ENCODE measurements at places on chromosomes 1 and 21.
A peak's percentile ranks its signal among the peaks of the same experiment; 100 is the strongest.

- H3K27ac ChIP-seq, result peak overlapping the region; percentile 43
- H3K27me3 ChIP-seq, result peaks cover 38% of the 10 kb centered on the region
- peaks cover 44% of the 10 kb centered on the region for H3K4me1 ChIP-seq
- DNase-seq, result no peak
- H3K4me3 ChIP-seq, result peak overlapping the region; percentile 55
Observed at GRCh38 chr1:9425859-9426258, 113.4 kb upstream of the SLC25A33 start.

DNA sequence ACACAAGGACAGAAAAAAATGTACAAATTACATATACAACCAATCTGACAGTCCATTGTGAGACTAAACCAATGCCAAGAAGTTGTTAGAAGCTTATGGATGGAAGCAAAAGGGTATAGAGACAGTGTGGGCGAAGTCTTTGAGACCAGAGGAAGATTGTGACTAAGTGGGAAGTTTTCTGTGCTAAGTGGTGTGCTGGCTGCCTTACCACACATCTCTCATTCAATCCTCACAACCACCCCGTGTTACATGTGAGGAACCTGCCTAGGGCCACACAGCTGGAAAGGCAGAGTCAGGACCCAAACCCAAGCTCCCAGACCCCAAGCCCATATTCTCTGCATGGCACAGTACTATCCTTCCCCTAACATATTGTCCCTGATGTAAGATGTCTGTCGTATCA, 53.5 kb upstream of the DUSP10 start:
- H3K27ac ChIP-seq, result peak overlapping the region; percentile 96
- H3K27me3 ChIP-seq, result no peaks in the 10 kb centered on the region
- peak; percentile 79 for DNase-seq
- H3K4me3 ChIP-seq, result peak overlapping the region; percentile 91
- peaks cover 40% of the 10 kb centered on the region for H3K4me1 ChIP-seq

GRCh38 chr1:10640843-10641553, 155.4 kb downstream of the CASZ1 start:
- no peaks in the 10 kb centered on the region for H3K27me3 ChIP-seq
- H3K36me3 ChIP-seq, result no peaks in the 10 kb centered on the region
- H3K27ac ChIP-seq, result no peak overlapping the region
- no peak overlapping the region for H3K4me3 ChIP-seq

DNA sequence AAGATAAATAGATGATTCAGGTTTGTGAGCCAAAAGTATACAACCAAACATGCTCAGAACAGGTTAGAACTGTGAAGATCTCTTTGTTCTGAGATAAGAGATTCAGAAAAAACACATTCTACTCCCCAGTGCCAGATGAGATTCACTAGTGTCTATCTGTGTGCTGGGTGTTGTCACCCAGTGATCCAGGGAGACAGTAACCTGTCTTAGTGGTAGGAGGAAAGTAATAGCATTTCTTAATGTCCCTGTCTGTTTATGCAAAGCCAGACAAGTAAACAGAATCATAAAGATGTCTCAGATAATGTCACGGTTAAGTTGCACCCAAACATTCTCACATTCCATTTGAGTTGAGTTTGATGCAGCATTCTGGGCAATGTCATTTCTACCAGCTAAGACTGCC, 18.9 kb upstream of the NKAIN1 start:
- H3K4me1 ChIP-seq, result no peaks in the 10 kb centered on the region
- DNase-seq, result no peak
- H3K27me3 ChIP-seq, result no peaks in the 10 kb centered on the region
- no peak overlapping the region for H3K4me3 ChIP-seq
- no peak overlapping the region for H3K27ac ChIP-seq

- peak; percentile 80 for DNase-seq
- peaks cover 34% of the 10 kb centered on the region for H3K27me3 ChIP-seq
Observed at GRCh38 chr1:154567386-154568156, at the start of gene CHRNB2. Gene CHRNB2, plus strand, starts transcription at chr1:154567778. Its CDS starts 267 bp downstream, at chr1:154568045.

GRCh38 chr21:42918291-42918690, 7.1 kb downstream of the ERVH48-1 start:
- no peaks in the 10 kb centered on the region for H3K36me3 ChIP-seq
- H3K27me3 ChIP-seq, result no peaks in the 10 kb centered on the region
- peaks cover 2% of the 10 kb centered on the region for H3K4me1 ChIP-seq
- no peak overlapping the region for H3K4me3 ChIP-seq

- no peaks in the 10 kb centered on the region for H3K36me3 ChIP-seq
- no peak overlapping the region for H3K4me3 ChIP-seq
- no peak overlapping the region for H3K27ac ChIP-seq
- no peaks in the 10 kb centered on the region for H3K27me3 ChIP-seq
Observed at GRCh38 chr1:202462342-202463076, 114.0 kb downstream of the PPP1R12B start.

GRCh38 chr1:20357796-20358195, 67.1 kb downstream of the VWA5B1 start:
- no peak overlapping the region for H3K4me3 ChIP-seq

DNA sequence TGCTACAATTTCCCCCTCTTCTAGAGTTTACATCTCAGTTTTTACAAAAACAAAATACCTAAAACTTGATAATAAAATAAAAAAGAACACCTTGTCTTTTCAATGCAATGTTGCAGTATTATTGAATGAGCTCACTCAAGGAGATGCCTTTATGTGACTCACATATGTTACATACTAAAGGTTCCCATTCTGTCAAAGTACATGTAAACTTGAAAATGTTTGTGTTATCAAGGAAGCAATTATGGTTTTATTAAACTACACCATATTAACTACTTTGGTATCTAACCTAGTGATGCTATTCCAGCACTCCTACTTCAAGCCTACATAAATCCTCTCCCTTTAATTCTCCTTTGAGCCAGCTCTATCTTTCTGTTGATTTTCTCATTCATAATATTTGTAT, 658.3 kb downstream of the PTPRC start:
- no peak for DNase-seq
- H3K4me3 ChIP-seq, result no peak overlapping the region
- no peaks in the 10 kb centered on the region for H3K4me1 ChIP-seq
- H3K36me3 ChIP-seq, result no peaks in the 10 kb centered on the region
- H3K27me3 ChIP-seq, result peaks cover 12% of the 10 kb centered on the region

DNA sequence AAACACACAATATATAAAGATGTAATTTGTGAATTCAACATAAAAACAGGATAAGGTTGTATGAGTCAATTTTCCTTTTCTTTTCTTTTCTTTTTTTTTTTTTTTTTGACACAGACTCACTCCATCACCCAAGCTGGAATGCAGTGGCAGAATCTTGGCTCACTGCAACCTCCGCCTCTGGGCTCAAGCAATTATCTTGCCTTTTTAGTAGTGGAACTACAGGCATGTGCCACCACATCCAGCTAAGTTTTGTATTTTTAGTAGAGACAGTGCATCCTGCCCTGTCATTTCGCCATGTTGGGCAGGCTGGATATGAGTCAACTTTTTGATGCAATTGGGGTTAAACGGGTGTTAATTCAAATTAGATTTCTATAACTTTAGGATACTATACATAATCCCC, 10.3 kb upstream of the SPRR2B start:
- H3K4me3 ChIP-seq, result no peak overlapping the region
- H3K4me1 ChIP-seq, result no peaks in the 10 kb centered on the region
- peaks cover 33% of the 10 kb centered on the region for H3K27me3 ChIP-seq
- no peak for DNase-seq
- H3K36me3 ChIP-seq, result peaks cover 6% of the 10 kb centered on the region

DNA sequence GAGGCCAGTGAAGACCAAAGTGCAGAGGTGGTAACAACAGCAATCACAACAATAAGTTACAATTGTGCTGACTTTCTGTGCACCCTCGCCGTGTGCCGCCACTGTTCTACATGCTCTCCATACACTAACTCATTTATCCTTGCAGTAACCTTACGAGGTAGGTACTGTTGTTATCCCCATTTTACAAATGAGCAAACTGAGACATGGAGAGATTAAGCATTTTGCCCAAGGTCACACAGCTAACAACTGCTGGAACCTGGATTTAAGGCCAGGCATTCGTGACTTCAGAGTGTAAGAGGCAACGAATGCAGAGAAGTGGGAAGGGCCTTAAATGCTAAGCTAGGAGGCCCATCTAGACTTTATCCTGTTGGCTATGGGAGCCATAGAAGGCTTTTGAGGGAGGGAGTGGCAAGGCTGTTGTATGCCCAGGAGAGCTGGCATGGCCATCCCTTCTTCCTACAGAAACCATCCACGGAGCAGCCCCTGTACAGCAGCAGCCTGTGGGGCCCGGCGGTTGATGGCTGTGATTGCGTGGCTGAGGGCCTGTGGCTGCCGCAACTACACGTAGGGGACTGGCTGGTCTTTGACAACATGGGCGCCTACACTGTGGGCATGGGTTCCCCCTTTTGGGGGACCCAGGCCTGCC, 36.6 kb downstream of the AZIN2 start:
- no peaks in the 10 kb centered on the region for H3K4me1 ChIP-seq
- H3K27ac ChIP-seq, result no peak overlapping the region
- no peak overlapping the region for H3K4me3 ChIP-seq
- H3K27me3 ChIP-seq, result no peaks in the 10 kb centered on the region
- H3K36me3 ChIP-seq, result no peaks in the 10 kb centered on the region

DNA sequence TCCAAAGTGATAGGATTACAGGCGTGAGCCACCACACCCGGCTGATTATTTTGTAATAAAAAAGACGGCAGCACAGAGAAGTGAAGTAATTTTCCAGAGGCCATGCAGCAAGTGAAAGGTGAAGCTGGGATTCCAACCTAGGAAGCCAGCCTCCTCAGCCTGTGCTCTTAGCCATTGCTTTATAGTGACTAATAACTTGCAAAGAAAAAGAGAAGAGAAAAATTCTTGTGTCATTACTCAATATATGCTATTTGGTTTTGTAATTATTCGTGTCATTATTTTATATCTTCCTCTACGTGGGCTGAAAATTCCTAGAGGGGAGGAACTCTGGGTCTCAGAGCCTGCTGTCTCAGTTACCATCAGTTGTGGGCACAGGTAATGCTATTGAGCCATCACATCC, 1.6 kb upstream of the IER5 start:
- peaks cover 40% of the 10 kb centered on the region for H3K4me1 ChIP-seq
- H3K27me3 ChIP-seq, result no peaks in the 10 kb centered on the region
- peaks cover 30% of the 10 kb centered on the region for H3K36me3 ChIP-seq
- DNase-seq, result no peak
- H3K27ac ChIP-seq, result peak overlapping the region; percentile 96

- peaks cover 21% of the 10 kb centered on the region for H3K27me3 ChIP-seq
- H3K27ac ChIP-seq, result no peak overlapping the region
- DNase-seq, result no peak
- H3K36me3 ChIP-seq, result no peaks in the 10 kb centered on the region
Observed at GRCh38 chr1:17215545-17215890, 10.6 kb downstream of the PADI1 start.

GRCh38 chr1:184753117-184753516, 1.5 kb downstream of the EDEM3 start:
- peak overlapping the region; percentile 80 for H3K27ac ChIP-seq
- peak overlapping the region; percentile 88 for H3K4me3 ChIP-seq
- peaks cover 7% of the 10 kb centered on the region for H3K36me3 ChIP-seq
- H3K27me3 ChIP-seq, result peaks cover 6% of the 10 kb centered on the region

- peak; percentile 83 for DNase-seq
- H3K4me1 ChIP-seq, result peaks cover 82% of the 10 kb centered on the region
- H3K27ac ChIP-seq, result peak overlapping the region; percentile 93
- no peaks in the 10 kb centered on the region for H3K27me3 ChIP-seq
- peak overlapping the region; percentile 78 for H3K4me3 ChIP-seq
Observed at GRCh38 chr1:42931108-42931539, 27.5 kb downstream of the SLC2A1 start.

- no peaks in the 10 kb centered on the region for H3K4me1 ChIP-seq
- H3K27ac ChIP-seq, result no peak overlapping the region
- H3K36me3 ChIP-seq, result no peaks in the 10 kb centered on the region
- no peak overlapping the region for H3K4me3 ChIP-seq
- no peak for DNase-seq
Observed at GRCh38 chr1:30317921-30318320, 405.5 kb downstream of the MATN1 start.
